Caki2 (cell line): ENCODE measurements at places on chromosomes 6 and 20. TPM values are rescaled to one million over a fixed set of nuclear protein-coding genes. Genes with fewer than 3 reads are reported as not detected.

The RBPJL gene
- not detected in 2 replicates for total RNA-seq

The RAD21L1 gene
- 0.57 and 0.67 TPM in 2 replicates for total RNA-seq

The SLC17A3 gene
- total RNA-seq = 1.5 and 29.5 TPM in 2 replicates

The TINAG gene
- total RNA-seq = 62.1 and 114 TPM in 2 replicates

The DEFB112 gene
- total RNA-seq = not detected in 2 replicates

The FAM184A gene
- 0.10 TPM in 1 of 2 replicates, not detected in the other for total RNA-seq

The TSPO2 gene
- total RNA-seq = not detected in 2 replicates

The TBC1D7 gene
- total RNA-seq = 44.6 and 48.1 TPM in 2 replicates

The CD93 gene
- total RNA-seq = not detected in 2 replicates

The PRKN gene
- 1.0 and 1.1 TPM in 2 replicates for total RNA-seq

The SYCP2L gene
- 0.37 TPM in 1 of 2 replicates, not detected in the other for total RNA-seq

The PNPLA1 gene
- not detected in 2 replicates for total RNA-seq

The JPH2 gene
- 0.57 TPM in 1 of 2 replicates, not detected in the other for total RNA-seq

The MSH5 gene
- 20.2 and 54.7 TPM in 2 replicates for total RNA-seq
